ENCODE measurements at places on chromosomes 11 and 22.

DNA sequence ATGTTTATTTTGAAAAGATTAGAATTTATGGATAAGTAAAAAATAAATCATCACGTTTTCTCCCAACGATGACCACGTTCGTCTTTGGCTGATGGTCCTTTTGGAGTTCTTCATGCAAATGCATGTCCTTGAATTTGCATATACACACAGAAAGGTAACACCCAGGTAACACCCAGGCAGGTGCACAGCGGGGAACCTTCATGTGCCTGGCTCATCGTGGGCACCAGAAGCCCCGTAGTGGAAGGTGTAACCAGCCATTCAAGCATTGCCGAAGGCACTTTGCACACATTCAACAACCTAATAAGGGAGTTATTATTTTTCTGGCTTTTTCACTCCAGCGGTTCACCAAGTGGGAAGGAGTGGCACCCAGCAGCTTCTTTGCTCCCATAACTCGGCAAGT is 404.6 kb downstream of the TBC1D22A start:
- no peak for DNase-seq

DNA sequence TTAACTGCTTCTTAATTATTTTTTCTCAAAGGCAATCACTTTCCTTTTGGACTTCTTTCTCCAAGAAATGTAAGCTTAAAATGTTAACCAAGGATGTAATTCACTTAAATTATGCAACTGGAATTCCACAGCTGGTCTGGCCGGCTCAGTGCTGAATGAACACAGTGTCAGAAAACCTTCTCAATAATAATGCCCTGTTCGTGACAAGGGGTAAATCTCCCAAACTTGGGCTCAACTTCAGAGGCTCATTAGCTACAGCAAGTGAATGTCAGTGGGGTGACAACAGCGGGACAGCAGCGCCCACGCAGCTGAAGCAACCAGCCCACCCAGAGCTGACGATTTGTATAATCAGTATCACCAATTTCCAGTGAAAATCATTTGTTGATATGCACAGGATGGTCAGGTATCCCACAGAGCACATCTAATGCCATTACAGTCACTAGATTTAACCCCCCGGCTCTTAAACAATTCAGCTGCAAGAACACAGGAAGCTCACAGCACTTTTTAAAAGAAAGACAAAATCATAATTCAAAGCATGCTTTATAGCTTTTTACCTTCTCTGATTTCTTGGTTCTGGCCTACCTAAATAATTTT is 704.8 kb downstream of the DLG2 start:
- DNase-seq: no peak

GRCh38 chr22:38924347-38924952 is 33.0 kb upstream of the APOBEC3A start:
- DNase-seq: no peak

DNA sequence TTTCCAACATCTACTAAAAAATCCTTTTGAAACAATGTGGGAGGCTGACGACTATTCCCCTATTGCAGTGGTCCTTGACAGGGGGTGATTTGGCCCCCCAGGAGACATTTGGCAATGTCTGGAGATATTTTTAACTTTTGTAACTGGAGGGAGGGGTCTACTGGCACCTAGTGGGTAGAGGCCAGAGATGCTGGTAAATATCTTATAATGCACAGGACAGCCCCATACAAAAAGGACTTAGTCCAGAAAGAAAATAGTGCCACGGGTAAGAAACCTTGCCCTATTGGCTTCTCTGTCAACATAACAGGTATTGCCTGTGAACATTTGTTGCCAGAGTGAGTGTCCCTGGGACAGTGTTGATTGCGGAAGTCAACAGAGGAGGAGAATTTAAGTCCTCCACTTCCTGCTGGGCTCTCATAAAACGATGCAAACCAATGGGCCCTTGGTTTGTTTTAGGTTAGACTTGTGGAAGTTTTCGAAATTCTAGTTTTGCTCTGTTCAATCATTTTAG is 101.6 kb downstream of the MAML2 start:
- DNase-seq: no peak

GRCh38 chr11:5600374-5600851 is 4.0 kb downstream of the TRIM6 start:
- DNase-seq: peak; percentile 45

DNA sequence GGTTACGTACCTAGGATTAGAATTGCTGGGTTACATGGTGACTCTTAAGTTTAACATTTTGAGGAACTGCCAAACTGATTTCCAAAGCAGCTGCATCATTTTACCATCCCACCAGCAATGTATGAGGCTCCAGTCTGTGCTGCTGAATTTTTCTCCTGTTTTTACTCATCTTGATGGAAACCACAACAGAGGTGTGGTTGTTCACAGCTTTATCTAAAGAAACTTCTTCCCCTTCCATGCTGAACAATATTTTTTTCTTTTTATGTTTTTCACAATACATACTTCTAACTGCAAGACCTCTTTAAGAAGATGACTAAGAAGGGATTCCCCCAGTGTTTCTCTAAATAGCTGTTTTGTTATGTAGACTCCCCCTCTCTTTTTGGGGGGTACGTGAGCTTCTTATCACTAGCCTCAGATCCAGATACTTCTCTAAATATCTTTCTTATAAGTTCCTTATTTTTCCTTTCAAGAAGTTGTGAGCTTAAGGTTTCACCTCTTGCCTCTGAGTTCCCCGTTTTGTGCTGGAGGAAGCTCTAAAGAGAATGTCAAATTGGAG is 24.0 kb downstream of the TCP11L1 start:
- no peak for DNase-seq

- no peak for DNase-seq
Observed at GRCh38 chr11:32425761-32426160, 9.6 kb downstream of the WT1 start.

DNA sequence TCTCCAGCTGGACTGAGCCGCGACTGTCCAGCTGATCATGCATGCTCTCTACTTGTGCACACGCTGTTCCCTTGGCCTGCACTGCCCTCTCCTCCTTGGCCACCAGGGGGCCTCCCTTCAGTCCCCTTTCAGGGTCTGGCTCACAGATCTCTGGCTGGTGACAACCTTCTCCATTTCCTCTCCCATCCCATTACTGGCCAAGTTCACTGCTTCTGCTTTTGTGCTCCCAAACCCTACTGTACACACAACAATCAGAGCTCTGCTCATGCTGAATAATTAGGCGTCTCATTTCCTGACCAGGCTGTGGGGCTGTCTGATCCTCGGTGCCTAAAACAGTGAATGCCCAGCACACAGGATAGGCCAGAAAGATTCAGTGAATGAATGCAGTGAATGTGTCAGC is 224.0 kb upstream of the NARS2 start:
- DNase-seq: no peak

- DNase-seq: no peak
Observed at GRCh38 chr22:47629273-47629711, 866.8 kb downstream of the TBC1D22A start.

DNA sequence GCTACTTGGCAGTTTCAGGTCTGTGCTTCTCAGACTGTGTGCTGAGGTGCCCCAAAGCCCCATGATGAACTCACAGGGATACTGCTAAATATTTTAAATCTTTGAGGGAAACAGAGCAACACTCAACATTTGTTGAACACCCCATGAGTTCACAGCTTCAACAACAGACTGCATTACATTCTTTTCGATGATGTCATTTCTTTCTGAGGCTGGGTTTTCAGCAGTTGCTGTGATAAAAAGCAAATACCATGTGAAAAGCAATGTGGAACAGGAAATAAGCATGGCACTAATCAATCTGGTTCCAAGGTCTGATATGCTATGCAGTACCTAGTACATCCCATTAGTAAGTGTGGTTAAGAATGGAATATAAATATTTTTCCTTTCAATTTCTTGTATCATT is 82.7 kb downstream of the RPL27A start:
- DNase-seq: no peak

GRCh38 chr22:41544671-41545476 is 604 bp upstream of the POLR3H start:
- no peak for DNase-seq

DNA sequence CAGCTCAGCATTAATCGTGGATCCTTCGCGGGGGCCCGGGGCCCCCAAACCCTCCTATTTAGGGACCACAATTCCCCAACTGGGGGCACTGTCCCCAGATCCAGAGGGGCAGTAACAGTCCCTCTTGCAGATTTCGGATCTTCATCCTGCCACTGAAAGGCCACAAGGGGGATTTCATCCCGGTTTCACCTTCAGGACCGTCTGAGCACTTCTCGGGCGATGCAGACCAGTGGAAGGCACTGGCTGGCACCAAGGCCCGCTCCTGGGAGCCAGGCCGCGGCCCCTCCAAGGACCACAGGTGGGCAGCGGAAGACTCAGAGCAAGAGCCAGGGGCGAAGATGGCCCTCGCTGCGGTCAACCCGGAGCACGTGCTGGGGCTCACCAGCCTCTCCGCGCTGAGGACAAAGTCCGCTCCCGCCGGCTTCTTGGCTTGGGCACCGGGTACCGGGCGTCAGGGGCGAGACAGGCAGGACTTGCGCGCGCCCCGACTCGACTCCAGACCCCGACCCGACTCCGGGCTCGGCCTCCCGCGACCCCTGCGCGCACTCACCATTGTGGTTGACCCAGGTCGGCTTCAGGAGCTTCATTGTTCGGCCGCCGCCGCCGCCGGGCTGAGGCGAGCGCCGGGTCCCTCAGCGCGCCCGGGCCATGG is 517 bp downstream of the HIRA start:
- peak; percentile 28 for DNase-seq

DNA sequence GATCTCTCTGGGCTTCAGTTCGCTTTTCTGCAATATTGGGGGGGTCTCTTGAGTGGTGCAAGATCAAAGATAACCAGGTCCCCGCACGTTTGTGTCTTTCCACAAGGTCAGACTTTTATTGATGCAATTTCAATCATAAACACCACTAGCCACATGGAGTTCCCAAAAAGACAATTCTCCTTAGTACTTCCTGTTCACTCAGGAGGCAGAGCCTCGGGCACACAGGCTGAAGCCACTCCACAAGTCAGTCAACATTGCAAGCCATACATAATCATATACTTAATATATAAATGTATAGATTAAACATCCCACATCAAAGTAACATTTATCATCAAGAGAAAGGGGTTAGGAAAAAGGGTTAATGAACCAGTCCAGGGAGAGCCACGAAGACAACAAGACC is 12.0 kb downstream of the ST14 start:
- no peak for DNase-seq

DNA sequence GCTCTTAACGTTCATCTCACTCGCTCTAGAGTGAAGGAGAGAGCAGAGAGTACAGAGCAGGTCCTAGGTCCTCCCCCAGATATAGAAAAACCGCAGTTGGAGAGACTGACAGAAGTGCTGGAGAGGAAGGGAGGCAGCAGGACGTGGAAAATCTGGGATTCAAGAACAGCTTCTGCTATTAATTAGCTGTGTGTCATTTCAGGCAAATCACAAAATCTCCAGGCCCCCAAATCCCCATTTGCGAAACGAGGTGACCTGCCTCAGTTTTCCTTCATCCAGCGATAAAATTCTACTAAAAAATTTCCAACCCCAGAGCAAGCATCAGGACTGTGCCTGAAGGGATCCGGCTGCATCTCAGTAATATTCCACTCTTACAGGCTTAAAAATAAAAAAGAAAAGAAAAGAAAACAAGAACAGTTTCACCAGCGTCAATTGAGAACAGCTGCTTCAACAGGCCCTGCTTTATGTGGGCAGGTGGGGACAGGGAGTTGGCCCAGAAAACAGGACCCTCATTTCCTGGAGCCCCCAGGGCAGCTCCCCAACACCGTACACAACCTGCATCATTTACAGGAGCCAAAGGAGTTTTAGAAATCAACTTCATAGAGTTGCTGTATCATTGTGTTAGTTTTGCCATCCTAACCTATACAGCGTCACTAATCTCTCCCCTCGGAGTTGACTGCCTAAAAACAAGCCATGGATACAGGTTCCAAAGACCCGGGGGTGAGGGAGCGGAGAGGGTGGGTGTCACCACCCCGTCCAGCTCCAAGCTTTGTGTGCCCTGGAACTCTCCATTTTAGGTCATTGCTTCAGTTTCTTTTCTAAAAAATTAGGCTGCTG is 2.3 kb upstream of the MALAT1 start:
- DNase-seq: no peak

- no peak for DNase-seq
Observed at GRCh38 chr11:14356342-14356741, 2.6 kb downstream of the RRAS2 start.

- DNase-seq: no peak
Observed at GRCh38 chr11:34427186-34427805, 11.4 kb upstream of the CAT start.

- no peak for DNase-seq
Observed at GRCh38 chr22:43802897-43803495, 9.1 kb downstream of the EFCAB6 start.

- no peak for DNase-seq
Observed at GRCh38 chr11:21053466-21053865, 384.1 kb downstream of the NELL1 start.

DNA sequence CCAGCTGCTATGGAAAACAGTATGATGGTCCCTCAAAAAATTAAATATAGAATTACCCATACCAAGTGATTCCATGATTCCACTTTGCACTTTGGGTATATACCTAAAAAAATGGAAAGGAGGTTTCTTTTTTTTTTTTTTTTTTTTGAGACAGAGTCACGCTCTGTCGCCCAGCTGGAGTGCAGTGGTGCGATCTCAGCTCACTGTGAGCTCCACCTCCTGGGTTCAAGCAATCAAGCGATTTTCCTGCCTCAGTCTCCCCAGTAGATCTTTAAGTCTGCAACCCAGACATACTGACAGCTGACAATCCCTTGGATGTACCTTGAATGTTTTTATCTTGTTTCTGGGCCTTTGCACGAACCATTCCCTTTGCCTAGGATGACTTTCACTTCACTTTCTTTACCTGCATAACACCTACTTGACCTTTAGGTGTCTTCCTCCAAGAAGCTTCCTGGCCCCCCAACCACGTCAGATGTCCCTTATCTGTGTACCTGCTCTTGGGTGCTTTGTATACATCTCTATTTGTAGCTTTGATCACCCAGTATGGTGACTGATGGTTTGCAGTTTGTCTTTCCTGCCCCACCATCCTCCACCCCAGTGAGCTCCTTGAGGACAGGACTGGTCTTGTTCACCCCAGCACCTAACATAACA is 11.6 kb downstream of the UCP3 start:
- DNase-seq: no peak

GRCh38 chr22:46613606-46614021 is 6.6 kb upstream of the GRAMD4 start:
- no peak for DNase-seq

GRCh38 chr22:39534591-39535356 is 2.2 kb upstream of the RPS19BP1 start:
- peak; percentile 76 for DNase-seq

DNA sequence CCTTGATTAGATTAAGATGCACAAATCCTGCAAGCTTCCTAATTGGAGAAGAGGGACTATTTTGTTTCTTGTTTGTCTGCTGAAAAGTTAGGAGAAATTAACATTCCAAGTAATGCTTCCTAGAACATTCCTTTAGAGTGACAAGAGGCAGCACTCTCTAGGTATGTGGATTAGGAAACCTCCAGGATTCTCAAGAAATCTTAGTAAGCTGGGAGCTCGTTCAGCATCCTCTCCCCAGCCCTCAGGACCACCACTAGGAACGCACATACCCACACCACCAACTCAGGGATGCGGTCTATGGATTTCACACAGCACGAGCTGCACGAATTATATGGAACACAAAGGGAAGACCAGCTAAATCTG is 52.9 kb downstream of the NCAPD3 start:
- DNase-seq: no peak
